Thyroid gland (tissue), 4 donors: ENCODE measurements at places on chromosomes 12 and 14. TPM values are rescaled to one million over a fixed set of nuclear protein-coding genes. Genes with fewer than 3 reads are reported as not detected.

GRCh38 chr12:52411815-52412214 is 5.7 kb upstream of the KRT82 start:
- DNase-seq = no peak

- DNase-seq = no peak
Observed at GRCh38 chr12:31773867-31774266, 45.0 kb upstream of the AMN1 start.

The SIRT4 gene
- total RNA-seq = 6.5 TPM

GRCh38 chr14:23358553-23359166 is 6.0 kb upstream of the SLC22A17 start:
- DNase-seq = no peak
